ENCODE measurements at places on chromosomes 16 and 17. TPM values are rescaled to one million over a fixed set of nuclear protein-coding genes. Genes with fewer than 3 reads are reported as not detected.

CARD14 gene
- 0.31 TPM for total RNA-seq

DNA sequence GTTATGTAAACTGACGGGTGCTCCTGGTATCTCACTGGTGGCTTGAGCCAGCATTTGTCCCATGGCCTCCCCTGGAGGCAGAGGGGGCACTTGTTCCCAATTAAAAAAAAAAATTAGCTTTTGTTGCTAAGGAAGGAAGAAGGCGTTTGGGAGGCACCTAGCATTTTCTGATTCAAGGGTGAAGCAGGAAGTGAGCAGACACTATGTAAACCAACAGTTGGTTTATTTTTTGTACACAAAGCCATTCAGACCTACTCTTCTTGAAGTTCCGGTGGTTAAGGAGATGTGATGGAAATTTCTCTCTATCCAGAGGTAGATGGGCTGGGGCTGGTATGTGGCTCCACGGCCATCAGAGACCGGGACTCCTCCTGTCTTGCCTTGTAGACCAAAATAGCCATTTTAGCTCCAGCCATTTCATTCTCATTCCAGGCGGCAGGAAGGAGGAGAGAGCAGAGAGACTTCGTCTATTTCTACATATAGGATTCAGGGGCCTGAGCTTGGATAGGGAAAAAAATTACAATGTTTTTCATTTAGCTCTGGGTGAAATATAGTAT lies 103.0 kb downstream of the SNX29 start:
- no peak for DNase-seq

AARS1 gene
- total RNA-seq, result 65.7 TPM

DNA sequence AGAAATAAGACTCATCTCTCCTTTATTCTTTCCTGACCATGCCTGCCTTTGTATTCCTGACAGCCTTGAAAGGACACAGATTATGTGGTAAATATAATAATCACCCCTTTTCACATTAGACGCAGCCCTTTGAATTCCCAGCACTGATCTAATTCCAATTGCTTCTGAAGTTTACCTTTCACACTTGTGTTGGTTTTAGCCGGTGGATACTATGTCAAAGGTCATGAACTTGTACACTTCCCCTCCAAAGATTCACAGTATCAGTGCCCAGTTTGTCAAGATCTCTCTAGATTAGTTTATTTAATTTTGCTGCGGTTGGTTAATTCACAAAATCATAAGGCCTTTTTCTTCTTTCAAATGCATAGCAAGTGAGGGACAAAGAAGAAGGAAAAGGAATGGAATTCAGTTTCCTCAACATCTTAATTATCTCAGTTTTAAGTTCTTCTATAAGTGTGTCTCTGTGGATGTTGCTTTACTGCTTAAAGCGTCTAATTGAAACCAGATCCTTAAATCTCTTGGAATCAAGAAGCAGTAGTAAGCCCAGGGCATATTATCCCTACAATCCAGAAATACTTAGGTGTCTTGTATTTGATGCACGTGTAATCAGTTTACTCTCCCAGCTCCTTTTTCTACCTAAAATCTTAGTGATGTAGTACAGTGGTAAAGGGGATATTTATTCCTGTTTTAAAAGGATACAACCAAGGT lies 174.3 kb upstream of the TBX2 start:
- no peak for DNase-seq

DNA sequence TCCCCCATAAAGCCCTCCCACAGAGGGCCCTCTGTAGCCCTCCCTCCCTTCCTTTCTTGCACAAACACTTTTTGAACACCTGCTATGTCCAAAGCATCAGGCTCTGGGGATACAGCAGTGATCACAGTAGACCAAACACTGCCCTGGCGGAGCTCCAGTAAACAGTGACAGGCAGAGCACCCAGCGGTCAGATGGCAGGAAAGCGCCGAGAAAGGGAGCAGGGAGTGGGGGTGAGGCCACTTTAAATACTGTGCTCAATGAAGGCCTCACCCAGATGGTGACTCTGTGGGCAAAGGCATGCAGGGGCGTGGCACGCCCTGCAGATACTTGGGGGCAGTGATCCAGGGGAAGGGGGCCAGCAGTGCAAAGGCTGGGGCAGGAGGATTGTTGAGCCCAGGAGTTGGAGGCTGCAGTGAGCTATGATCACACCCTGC lies 7.6 kb downstream of the PRR29 start:
- no peak for DNase-seq

GNGT2 gene
- 0.31 TPM for total RNA-seq

SLC12A3 gene
- not detected for total RNA-seq

DNA sequence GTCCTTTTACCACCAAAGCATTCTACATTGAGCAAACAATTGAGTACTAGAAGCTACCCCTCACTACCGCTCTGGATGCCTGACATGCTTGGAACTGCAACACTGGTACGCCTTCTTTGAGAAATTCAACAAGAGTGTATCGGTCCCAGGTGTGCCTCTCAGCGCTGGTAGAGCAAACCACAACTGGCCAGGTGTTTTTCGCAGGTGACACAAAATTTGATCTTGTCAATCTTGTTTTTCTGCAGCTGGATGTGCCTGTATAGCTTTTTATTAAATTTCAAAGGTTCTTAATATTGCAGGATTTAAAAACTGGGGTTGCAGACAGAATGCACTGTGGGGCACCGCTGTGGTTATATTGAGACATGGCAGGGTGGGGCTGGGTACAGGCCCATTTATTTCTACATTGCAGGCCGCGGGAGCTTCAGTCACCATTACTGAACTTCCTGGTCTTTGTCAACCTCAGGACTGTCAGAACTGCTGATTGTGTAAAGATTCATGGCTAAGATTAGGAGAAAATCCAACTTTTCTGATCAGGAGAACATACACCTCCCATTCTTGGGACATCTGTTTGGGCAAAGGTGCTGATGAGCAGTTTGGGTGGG lies 4.5 kb upstream of the SNX20 start:
- no peak for DNase-seq

DNA sequence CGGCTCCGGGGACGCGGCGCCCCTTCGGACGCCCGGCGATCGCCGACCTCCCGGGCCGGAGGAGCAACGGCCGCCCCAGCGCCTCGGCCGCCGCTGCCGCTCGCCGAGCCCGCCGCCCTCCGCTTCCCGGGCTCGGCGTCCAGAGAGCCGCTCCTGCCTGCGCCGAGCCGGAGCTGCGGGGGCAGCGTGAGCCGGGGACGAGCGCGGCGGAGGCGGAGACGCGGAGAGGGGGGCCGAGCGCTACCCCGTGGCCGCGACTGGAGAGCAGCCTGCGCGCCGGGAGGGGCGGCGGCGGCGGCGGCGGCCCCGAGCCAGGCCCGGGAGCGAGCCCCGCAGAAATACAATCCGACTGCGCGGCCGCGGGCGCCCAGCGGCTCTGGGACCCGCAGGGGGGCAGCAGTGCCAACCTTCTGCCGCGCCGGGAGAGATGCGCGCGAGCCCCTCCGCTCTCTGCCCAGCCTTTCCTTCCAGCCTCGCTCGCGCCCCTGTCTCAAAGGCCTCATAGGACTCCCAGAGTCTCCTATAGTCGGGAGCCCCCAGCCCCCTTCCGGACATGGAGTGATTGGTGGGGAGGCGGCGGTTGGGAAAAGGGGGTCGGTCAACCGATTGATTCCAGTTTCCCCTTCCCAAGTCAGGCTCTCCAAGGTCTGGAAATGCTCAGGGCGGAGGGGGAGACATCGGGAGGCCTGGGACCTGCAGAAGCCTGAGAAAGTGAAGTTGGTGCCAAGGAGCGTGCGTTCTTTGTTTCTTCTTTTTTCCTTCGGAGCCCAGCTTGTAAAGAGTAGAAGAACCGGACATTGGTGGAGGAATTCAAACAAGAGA lies 1.0 kb upstream of the SDK2 start:
- DNase-seq, result peak; percentile 55

DNA sequence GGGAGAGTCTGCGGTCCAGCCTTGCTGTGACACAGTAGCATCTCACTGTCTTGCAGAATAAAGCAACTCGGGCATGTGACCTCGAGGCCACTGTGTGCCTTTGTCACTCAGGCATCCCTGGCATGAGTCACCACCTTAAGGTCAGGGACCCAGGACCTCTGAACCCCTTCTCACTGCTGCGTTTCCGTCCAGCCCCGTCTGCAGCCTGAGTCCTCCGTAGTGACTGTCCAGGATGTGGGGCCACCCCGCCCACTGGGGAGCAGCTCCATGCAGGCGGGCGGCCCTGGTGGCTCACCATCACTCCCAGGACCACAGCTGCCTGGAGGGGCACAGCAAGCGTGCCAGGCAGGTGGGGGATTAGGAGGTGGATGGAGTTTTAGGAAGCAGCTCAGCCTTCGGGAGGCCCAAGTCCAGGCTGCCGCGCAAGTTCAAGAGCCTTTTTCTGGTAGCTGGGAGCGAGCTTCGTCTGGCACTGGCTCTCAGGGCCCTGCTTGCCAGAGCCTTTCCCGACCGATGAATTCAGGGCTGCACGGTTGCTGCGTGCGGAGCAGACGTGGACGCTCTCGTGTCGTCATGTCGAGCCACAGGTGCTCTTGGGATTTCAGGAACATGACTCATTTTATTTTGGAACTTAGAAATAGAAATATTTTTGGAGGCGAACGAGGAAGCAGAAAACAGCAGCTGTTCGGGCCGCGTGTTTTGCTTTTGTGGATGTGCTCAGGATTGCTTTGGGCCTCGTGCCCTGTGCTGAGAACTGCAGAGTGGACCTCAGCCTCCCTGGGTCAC lies 16.8 kb downstream of the KCTD5 start:
- DNase-seq, result peak; percentile 32

ZSCAN10 gene
- total RNA-seq, result not detected

- no peak for DNase-seq
These were observed 31.1 kb downstream of the RAI1 start for GRCh38 chr17:17712268-17712924.
